ENCODE measurements at places on chromosomes 6 and 20.

DNA sequence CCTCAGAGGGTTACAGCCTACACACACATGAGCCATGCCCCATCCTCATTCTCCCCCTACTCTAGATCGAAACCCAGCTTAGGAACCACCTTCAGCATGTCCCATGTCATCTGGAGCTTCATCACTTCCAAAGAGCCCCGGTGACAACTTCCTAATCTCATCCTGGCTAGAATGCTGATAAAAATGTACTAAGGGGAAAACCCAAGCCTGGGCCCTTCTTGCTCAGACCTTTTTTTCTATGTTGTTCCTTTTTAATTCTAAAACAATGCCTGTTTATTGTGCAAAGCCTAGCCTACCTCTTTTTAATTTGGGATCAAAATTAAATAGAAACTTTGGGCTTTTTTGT lies 44.1 kb upstream of the NT5E start:
- DNase-seq: no peak

DNA sequence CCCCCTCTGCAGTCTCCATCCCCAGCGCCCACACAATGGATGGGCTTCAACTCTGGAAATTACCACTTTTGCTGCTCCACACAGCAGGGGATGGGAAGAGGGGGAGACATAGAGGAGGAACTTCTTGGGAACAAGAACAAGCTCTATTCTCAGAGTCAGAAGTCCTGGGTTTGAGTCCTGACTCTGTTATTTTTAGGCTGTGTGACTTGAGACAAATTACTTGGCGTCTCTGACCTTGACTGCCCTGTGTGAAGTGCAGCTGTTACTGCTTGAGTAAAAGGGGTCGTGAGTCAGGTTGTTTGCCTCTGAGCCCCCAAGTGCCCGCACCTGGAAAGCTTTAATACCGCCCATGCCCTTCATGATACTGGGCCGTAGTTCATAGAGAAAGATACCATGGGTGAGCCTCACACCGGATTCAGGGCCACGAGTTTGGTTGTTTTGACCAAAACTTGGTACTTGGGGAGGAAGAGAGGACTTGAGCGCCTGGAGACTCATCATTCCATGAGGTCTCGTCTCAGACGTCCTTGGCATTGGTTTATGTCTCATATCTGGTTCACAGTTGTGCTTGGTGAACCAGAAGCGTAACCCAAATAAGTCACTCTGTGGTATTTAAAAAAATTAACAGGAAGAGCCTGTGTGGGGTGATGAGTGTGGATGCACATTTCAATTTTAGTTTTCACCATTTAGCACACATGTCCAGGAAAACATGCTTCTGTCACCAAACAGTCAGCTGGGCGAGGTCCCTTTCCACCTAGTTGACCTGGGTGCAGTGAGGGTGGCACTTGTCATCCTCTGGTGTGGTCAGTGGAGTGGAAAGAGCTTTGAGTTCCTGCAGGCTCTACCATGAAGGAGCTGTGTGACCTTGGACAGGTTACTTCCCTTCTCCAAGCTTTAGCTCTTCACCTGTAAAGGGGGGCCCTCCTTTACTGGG lies 75.6 kb downstream of the CDC5L start:
- no peak for DNase-seq

- no peak for DNase-seq
These were observed 5.6 kb downstream of the FILIP1 start for GRCh38 chr6:75488033-75488432.

GRCh38 chr6:25332165-25332564 lies 53.0 kb downstream of the CARMIL1 start:
- no peak for DNase-seq

- DNase-seq: no peak
These were observed 379.4 kb upstream of the MAN1A1 start for GRCh38 chr6:119728935-119729334.

DNA sequence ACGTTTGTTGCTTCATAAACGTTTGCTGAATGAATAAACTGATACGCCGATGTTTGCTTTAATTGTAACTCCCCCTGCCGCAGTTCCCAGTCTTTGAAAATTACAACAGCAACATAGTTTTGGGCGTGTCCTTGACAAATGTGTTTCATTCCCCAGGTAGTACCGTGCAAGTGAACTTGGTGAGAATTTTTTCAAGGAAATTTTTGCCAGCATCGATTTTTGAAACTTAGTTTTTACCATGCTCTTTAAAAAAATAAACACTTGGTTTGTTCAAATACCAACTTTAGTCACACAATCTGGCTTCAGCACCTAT lies 60.1 kb downstream of the FAM217A start:
- no peak for DNase-seq

DNA sequence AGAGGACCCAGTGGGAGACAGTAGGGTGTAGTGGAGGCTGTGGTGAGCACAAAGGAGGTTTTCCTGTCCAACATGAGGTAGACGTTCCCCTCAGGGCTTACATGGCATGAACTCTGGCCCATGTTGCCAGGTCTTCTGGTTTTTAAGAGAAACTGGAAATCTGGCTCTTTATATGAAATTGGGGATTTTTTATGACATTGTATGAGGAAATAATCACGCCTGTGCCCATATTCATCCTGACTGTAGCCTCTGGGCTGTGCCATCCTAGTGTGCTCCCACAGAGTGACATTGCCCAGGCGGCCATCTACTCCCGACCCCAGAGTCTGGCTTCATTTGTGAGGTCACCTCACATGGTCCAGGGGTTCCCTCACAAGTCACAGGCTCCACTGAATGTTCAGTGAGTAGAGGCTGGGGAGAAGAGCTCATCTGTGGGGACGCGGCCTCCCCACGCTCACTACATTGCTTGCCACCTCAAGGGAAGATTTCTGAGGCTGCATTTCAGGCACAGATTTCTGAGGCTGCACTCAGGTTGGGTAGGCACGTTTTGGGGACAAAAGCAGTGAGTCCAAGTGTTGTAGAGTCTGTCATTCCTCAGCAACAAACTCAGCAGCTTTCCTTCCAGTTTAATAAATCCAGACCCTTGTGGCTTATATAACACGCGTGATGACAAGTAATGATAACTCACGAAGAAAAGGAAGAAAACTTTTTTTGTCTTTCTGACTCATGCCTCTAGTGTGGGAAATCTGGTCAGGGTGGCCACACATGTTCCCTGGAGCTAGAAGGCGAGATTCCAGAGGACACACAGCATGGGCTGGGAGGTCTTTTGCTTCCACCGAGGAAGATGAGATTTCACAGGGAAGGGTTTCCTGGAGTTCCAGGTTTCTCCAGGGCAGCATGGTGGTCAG lies 41.7 kb downstream of the SLC24A3 start:
- no peak for DNase-seq

GRCh38 chr6:115137910-115138309 lies 795.1 kb upstream of the HS3ST5 start:
- peak; percentile 24 for DNase-seq

DNA sequence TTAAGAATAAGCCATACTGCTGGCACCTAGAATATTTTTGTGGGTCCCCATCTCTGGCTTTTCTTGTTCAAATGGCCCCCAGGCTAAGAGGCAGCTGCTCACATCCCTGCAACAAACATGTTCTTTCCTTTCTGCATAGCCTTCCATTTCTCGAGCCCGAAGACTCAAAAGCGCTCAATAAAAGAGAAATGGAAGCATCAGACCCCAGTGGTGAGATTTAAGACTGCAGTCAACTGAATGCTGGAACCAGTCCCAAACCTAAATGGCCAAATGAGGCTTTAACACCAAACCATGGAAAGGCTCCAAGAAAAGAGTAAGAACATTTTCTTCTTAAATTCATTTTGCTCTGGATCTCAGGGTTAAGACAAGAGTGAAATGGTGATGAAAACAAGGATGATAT lies 122.1 kb upstream of the TRAF3IP2 start:
- peak; percentile 11 for DNase-seq

DNA sequence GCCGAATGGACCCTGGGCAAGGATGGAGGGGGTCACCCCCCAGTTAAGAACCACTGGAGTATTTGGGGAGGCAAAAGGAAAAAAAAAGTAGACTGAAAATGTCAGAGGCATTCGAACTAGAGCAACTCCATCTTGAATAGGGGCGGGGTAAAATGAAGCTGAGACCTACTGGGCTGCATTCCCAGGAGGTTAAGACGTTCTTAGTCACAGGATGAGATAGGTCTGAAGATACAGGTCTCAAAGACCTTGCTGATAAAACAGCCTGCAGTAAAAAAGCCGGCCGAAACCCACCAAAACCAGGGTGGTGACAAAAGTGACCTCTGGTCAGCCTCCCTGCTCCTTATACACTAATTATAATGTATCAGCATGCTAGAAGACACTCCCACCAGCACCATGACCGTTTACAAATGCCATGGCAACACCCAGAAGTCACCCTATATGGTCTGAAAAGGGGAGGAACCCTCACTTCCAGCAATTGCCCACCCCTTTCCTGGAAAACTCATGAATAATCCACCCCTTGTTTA lies 70.4 kb upstream of the KCNG1 start:
- DNase-seq: no peak

DNA sequence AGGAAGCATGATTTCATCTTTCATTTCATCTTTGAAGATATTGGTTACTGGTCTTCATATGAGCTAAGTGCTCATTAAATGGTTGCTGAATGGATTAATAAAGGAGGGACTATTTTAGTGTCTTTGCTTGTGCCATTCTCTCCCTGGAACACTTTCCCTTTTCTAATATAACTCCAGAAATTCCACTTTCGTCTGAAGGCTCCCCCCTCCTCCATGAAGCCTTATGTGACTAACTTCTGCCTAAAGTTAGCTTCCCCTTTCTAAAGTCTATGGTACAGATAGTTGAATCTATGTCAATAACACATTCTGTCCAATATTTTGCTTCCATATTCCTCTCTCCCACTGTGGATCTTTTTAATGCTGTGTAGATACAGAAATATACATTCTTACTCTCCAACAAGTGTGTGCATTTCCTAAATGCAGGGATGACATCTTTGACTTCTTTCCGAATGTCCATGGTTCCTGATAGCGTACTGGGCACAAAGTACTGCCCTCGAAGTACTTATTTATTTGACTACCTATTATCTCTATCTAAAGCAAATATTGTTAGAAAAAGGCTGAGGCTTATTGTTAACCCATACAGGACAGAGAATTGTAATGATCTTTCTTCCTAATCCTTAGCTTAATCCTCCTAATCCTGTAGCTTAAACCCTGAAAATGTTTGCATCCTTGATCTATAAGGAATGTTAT lies 84.7 kb upstream of the ELOVL5 start:
- DNase-seq: no peak

- DNase-seq: no peak
These were observed 35.0 kb upstream of the ZFAND3 start for GRCh38 chr6:37784585-37784967.

- DNase-seq: no peak
These were observed 45.2 kb upstream of the RALY start for GRCh38 chr20:33948480-33948879.

GRCh38 chr20:63191400-63191799 lies 24.5 kb downstream of the YTHDF1 start:
- DNase-seq: peak; percentile 98

DNA sequence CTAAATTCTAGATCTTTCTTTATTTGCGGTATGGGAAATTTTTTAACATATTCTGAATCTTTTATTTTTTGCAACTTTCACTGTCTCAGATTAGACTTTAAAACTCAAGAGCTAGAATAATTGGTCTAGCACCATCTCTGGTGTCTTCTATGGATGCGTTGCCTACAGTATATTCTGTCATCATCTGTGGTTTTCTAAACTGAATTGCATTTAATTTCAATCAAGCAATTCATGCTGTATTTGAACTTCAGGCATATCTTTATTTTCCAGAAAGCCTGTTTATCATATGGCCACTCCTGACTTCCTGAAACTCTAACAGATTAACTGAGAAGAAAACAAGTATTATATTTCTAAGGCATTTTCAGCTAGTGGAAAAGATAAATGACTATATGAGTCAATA lies 281.6 kb downstream of the PLCB1 start:
- DNase-seq: no peak

DNA sequence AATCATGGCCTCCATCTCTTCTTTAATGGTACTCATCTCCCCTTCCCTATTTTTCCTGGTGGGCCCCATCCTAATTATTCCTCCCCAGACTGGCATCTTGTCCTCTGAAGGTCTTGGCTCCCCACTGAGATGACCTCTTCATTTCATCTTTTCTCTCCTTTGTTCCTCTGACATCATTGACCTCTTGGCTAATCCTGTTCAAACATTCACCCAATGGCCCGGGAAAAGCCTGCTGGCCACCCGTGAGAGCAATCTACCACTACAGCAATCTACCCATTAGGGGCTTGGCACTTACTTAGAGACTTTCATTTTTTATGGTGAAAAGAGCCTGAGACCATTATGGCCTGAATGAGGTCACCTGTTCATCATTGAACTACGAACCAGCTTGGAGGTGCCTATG lies 130.8 kb downstream of the DNAH8 start:
- DNase-seq: no peak

GRCh38 chr6:2429460-2429859 lies 184.1 kb upstream of the GMDS start:
- DNase-seq: no peak

DNA sequence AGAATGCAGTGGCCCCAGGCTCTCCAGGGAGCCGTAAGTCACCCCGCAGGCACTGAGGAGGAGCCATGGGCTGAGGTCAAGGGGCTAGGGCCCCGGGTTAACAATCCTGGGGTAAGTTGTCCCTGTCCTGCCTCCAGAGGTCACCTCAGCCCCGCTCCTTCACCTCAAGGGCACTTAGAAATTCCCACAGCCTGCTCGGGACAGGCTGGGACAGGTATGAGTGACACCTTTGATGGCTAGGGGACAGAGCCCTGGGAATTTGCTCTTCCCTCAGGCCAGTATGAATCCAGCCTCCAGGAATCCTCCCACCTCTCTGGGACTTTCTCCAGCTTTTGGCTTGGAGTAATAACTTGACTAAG lies 3.5 kb upstream of the GRM4 start:
- DNase-seq: no peak

DNA sequence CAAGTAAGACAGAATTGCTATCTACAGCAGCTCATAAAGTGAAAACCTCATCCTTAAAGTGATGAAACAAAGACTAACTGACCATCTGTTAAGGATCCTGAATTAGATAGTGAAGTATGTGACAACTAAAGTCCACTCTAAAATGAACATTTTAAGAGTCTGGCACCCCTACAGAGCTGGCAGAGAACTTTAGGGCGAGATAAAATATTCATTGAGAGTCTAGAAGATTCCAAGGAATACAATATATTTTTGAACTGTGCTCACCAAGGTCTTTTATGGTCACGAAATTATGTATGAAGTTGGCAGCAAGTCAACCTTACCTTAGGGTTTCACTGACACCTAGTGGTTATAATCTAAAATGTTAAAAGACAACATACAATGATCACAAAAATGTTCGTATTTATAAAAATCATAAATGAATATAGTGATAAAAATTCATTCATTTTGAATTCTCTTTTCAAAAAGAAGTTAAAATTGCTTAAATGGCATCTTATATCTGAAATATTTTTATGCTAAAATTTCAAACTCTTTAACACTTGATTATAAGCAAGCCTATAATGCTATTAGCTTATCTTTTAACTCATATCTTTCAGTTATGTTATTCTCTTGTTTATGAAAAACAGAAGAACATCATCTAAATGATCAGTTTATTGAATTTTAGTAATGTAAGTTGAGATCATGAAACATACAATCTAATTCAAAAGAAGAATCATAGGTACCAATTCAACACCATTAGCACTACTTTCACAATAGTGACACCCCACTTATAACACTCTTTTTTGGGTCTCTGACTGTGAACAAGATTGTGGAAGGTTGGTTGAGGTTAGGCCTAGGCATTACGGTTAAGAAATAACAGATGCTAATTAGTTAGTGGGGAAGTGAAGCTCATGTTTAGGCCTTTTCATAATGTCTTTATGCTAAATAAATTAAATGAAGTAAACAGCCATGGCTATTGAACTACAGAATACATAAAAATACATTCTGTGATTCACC lies 27.5 kb downstream of the RSPH3 start:
- peak; percentile 74 for DNase-seq
